ENCODE measurements at places on chromosomes 13 and 19.

GRCh38 chr13:23793711-23794110 lies 95.5 kb downstream of the MIPEP start:
- DNase-seq = no peak

GRCh38 chr19:49538643-49539042 lies 10.8 kb downstream of the RCN3 start:
- DNase-seq = no peak

DNA sequence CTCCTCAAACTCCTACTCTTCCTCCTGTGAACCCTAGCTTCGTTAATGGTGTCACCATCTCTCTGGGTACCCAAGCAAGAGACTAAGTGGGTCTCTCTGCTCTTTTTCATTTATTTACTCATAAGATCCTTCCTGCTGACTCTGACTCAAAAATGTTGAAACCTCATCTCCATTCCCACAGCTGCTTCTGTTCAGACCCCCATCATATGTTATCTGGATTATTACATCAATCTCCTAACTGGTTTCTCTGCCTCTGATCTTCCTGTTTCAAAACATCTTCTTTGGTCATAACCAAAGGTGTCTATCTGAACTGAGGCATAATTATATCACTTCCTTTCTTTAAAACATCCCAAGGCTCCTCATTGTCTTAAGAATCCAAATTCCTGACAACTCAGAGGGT lies 2.0 kb upstream of the MEDAG start:
- DNase-seq = no peak

DNA sequence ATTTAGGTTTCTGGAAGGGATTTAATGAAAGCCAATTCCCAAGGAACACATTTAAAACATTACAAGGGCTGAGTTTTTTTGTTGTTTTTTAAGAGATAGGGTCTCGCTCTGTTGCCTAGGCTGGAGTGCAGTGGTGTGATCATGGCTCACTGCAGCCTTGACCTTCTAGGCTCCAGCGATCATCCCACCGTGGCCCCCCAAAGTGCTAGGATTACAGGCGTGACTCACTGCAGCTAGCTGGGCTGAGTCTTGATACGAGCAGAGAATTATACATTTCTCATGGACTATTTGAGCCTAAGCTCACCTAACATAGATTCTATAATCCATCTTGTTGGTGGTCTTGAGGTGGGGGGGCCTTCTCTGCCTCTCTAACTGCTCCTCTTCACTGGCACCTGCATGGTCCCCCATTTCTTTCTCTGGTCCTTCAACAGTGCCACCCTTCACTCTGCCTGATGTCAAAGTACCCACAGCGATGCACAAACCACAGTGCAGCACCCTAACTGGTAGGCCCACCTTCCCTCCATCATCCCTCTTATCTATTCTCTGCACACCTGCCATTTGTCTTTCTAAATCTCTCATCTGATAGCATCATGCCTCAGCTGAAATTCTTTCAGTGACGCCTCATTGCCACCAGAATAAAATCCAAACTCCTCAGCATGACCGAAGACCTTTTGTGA lies 37.4 kb downstream of the DOCK9 start:
- no peak for DNase-seq

GRCh38 chr19:2084993-2085720 lies 11.0 kb downstream of the MOB3A start:
- no peak for DNase-seq

DNA sequence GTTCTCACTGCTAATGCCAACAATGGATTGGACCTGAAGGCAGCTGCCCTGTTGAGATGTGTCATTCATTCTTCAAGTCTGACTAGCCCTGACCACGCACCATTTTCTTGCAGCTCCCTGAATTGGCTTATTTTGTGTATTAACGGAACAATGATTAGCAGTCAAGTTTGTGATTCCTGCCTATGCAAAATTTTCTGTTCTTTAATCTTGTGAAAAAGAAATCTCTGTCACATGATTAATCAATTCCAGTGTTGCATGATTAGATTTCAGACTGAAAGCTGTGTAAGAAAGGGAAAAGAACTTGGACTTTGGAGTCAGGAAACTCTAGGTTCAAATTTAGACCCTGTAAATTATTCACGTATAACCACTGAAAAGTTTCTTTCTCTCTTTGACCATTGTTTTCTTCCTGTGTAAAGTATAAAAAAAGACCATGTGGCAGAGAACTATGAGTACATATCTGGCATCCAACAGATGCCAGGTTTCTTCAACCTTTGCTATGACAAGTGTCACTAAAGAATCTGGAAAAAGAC lies 64.5 kb upstream of the SLC10A2 start:
- no peak for DNase-seq

- peak; percentile 97 for DNase-seq
Observed at GRCh38 chr13:110396913-110397381, 89.9 kb downstream of the COL4A2 start.

GRCh38 chr19:45497791-45498190 lies 452 bp upstream of the PPM1N start:
- DNase-seq = no peak

DNA sequence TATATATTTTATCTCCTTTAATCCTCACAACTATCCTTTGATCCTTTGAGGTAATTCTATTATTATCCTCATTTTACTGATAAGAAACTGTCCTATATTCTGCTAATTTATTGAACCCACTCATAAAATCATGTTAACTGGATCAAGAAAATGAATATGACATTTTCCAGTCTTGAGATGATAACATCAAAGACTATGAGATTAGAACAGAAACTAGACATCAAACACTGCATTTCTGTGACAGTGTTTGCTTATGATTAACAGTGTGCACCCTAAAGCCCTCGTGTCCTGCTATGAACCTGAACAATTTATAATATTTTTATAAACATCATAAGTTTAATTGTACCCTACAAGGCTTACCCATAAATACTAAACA lies 96.3 kb downstream of the TBC1D4 start:
- no peak for DNase-seq

DNA sequence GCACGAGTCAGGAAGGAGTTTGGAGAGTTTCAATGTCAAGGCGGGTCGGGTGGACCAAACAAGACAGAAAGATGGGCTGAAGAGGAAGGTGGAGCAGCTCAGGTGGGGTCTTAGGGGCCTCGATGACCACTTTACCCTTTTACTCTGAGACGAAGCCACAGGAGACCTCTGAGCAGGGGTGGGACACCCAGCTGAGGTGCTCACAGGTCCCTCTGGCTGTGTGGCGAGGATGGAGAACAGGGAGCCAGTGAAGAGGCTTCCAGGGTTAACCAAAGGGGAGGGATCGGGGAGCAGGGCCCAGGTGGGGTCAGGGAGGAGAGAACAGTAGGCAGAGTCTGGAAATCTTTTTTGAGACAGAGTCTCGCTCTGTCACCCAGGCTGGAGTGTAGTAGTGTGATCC lies 2.0 kb upstream of the CCER2 start:
- DNase-seq = no peak

DNA sequence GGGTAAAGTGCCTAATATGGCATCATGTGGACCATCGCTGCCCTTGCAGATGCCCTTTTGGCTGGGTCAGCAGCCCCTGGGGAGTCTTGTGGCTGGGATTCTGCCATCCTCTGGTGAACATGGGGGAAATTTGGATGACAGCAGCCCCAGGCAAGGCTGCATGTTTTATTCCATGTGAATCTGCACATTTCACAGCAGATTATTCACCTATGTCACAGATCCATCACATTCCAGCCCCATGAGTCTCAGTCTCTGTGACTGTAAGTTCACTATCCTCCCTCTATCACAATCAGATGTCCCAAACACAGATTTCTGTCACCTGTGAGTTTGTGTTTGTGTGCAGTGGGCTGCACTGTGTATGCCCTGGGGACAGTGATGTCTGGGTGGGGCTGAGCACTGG lies 36.8 kb upstream of the PSG9 start:
- no peak for DNase-seq

DNA sequence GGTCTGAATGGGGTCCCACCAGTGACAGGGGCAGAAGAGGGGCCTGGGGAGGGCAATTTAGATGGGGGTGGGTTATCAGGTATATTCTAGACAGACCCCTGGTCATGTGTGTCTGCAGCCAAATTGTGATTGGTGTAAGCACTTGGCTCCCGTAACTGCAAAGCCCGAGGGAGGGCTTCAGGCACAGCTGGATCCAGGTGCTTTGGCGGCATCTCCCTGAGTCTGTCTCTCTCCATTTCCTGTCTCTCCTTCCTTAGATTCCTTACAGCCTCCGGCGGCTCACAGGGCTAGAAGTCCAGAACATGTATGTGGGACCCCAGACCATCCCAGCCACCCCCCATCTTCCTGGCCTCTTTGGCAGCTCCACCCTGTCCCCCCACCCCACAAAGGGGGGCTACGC lies 31.4 kb downstream of the DHX34 start:
- no peak for DNase-seq

GRCh38 chr19:11921852-11922495 lies 2.9 kb upstream of the ZNF700 start:
- no peak for DNase-seq

DNA sequence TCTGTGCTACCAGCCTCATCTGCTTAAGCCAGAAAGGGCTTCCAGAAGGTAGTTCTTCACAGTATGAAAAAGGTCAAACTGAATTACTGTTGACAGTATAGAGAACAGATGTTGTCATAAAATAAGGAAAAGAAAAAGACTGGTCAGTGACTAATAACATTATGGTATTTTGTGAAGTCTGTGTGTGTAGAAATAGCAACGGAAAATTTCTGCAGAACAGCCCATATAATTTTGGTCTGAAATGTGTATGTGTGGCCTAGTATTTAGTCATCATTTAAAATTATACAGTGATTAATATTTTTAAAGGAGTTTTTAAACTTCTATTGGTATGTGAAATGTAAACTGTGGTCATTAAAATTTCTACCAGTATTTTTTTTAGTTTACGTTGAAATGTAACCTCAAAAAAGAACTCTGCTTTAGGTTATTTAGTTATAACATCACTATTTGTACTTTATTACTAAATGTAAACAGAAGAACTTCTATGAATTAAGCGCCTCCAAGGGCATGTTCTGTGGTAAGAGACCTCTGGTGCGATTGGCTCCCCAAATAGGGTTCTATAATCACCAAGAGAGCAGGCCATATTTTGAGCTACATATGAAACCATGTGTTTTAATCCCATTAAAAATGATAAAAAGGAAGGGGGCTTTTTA lies 3.3 kb upstream of the GPR183 start:
- DNase-seq = peak; percentile 87

- DNase-seq = no peak
Observed at GRCh38 chr19:6065685-6066374, 44.5 kb downstream of the RFX2 start.

DNA sequence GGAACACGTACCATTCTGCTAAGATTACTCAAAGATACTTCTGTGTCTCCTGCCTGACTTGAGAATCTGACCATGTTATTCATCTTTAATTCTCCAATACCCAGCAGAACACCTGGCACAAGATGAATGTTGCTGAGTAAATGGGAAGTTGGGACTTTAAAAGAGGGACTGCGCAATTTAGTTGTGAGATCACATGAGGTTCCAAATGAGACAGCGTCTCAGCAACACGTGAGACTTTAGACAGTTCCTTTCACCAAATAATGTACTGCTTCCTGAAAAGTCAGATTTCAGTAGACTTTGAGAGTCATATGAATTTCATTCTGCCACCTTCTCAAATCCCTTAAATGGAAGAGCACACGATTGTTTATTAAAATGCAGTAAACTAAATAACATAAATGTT lies 36.7 kb downstream of the DOCK9 start:
- no peak for DNase-seq

DNA sequence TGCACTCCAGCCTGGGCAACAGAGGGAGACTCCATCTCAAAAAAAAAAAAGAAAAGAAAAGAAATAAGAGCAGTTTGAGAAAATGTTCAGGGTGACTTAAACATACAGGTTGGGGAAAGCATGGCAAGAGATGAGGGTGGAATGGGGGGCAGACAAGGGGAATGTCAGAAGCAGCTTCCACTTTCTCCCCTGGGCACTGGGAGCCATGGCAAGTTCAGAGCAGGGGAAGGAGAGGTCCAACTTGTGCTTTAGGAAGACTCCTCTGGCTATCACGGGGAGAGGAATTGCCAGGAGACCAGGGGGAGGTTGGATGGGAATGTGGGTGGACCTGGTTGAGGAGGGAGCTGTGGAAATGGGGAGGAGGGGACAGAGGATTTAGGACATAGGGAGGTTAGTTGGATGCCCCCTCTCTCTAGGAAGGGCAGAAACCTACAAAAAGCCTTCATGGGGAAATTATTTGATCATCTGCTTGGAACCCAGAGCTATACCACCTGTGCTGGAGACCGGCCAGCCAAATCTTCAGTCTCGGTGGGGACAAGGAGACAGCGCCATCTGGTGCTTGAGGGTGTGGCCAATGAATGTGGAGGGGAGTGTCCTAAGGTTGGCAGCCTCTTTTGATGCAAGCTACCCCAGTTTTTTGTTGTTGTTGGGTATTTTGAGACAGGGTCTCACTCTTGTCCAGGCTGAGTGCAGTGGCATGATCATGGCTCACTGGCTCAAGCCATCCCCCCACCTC lies 7.3 kb upstream of the STRN4 start:
- DNase-seq = no peak

DNA sequence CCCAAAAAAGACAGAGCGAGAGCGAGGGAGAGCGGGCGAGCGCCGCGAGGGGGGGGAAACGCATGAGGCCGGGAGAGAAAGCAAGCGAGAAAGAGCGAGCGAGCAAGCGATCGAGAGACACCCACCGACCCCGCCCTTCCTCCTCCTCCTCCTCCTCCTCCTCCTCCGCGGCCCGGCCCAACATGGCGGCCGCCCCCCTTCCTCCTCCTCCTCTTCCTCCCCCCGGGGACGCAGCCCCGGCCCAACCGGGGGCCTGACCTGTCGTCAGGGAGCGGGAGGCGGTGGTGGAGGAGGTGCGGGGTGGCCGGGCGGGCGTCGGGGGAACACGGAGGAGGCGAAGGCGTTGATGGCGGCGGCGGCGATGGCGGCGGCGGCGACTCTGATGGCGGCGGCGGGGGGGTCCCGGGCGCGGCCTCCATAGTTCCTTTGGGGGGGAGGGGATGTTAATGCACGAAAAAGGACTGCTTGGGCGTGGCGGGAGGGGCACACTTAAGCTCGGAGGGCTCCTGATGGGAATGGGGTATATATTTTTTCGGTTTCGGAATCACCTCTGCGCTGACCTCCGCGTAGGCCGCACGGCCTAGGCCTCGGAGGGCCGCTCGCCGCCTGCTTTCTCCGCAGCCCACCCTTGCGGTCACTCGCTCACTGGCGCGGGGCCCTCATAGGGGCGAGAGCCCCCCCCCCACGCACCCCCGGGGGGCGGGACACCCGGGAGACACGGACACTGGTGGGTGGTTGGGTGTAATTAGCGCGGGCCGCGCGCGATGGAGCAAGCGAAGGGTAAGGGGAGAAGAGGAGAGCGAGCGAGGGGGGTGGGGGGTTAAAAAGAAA lies 1.2 kb downstream of the ZC3H4 start:
- peak; percentile 78 for DNase-seq

GRCh38 chr19:31413353-31413752 lies 64.1 kb upstream of the TSHZ3 start:
- no peak for DNase-seq
